Aorta (tissue), 5 donors: ENCODE measurements at places on chromosomes 2 and 18. TPM values are rescaled to one million over a fixed set of nuclear protein-coding genes. Genes with fewer than 3 reads are reported as not detected.

DNA sequence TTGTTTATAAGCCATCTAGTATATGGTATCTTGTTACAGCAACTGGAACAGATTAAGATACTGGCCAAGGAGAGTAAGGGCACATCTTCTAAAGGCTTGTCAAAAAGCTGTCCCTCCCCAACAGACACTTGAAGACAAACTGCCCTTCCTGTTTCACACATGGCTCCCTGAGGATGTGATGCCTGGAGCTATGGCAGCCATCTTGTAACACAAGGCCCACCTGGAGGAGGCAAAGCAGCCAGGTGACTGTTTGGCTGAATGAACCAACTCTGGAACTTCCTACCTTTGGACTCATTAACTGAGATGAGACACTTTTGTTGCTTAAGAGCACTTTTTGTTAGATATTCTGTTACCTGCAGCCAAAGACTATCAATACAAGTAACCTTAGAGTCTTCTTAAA is 54.4 kb downstream of the SNORC start:
- no peak for DNase-seq

DNA sequence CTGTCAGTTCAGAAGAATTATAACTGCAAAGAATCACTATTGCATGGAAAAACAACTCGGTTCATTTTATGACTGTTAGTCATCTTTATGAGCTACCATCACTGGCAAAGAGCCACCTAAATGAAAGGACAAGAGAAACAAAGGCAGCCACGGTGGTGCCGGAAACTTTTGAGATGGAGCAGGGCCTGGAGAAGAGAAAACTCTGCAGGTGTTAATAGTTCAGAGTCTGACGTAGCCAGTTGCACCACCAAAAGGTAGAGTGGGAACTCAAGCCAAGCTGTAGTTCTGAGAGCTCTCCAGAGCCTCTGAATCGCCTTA is 110.9 kb downstream of the FTCDNL1 start:
- DNase-seq, result no peak

GRCh38 chr2:217932803-217933616 is 69.8 kb downstream of the TNS1 start:
- DNase-seq, result peak; percentile 70

DNA sequence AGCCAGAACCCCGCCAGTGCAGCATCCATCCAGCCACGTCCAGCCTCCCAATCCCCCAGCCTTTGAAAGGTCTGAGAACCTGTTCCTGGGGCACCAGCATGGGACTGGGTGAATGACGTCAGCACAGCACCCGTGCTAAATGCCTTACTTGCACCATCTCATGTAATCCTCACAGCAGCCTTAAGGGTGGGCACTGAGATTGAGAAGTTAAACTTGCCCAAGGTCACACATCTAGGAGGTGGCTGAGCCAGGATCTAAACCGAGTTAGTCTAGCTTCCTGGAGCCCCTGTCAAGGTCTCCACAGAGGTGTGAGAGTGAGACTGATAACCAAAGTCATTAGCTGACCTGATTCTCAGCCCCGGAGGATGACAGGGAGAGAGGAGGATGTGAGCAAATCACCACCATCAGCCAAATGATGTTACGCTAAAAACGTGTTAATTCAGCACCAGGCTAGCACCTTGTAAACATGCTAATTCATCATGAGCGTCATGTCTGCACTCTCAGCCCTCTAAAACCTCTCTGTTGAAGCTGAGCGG is 4.6 kb downstream of the CD8A start:
- DNase-seq, result no peak

- no peak for DNase-seq
Measured at GRCh38 chr2:42350434-42351063, 10.5 kb downstream of the COX7A2L start.

DNA sequence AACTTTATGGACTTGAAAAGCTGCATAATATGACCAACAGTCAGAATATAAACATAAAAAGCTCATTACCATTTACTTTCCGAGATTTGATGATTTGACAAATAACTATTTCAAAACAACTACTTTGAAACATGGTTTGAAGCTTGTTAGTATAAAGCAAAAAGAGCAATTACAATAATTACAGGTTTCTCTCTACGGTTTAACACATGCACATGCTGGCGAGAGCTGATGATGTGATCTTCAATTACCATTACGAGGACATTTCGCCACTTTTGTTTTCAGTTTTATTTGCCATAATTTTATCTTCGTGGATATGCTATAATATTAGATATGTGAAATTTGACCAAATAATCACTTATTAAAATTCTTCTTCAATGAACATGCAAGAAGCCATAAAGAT is 270.1 kb downstream of the TCF4 start:
- no peak for DNase-seq

GRCh38 chr18:59621027-59621426 is 76.2 kb downstream of the CCBE1 start:
- no peak for DNase-seq

ABCG5 gene
- total RNA-seq, result not detected

UPP2 gene
- total RNA-seq, result not detected

KHK gene
- total RNA-seq, result 3.4 TPM

COLEC12 gene
- total RNA-seq, result 15.9 TPM
